ENCODE measurements at places on chromosomes 3 and 15.

DNA sequence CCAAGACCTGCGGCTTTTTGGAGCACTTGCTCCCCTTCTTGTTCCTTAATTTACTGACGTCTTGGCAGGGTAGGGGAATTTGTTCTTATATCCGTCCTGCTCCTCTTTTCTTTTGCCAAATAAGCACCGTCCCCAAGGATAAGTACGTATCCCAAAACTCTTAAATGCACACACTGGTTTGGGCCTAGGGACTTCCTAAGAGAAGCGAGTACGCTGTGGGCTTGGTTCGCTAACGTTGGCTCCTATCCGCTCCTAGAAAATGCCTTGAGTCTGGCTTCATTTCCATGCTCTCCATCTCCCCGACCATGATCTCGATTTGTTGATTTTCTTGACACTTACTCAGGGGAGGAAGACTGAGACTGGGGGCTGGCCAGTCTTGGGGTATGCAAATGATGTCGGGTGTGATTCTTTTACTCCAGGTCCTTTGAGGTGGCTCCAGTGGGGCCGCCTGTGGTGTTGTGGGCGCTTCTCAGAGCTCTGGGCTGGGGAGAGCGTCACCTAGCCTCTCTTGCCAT lies 1.3 kb downstream of the MYRIP start:
- DNase-seq = no peak

- DNase-seq = no peak
These were observed 4.4 kb downstream of the MTMR14 start for GRCh38 chr3:9653565-9654248.

DNA sequence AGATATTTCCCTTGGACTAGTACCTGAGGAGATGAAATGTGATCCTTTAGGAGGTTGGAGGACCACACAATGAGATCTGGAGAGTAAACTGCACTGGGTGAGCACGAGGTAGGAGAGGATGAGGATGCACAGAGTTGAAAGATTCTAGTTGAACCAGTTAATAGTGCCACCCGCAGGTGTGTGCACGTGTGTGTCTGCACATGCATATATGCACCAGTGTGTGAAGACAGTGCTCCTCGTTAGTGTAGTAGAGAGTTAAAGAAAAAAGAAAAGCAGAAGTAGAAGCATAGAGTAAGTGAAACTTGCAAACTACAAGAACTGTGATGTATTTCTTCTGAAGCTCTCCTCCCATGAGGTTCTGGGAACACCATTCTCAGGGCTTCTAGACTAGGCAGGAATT lies 8.4 kb downstream of the MED12L start:
- DNase-seq = no peak

DNA sequence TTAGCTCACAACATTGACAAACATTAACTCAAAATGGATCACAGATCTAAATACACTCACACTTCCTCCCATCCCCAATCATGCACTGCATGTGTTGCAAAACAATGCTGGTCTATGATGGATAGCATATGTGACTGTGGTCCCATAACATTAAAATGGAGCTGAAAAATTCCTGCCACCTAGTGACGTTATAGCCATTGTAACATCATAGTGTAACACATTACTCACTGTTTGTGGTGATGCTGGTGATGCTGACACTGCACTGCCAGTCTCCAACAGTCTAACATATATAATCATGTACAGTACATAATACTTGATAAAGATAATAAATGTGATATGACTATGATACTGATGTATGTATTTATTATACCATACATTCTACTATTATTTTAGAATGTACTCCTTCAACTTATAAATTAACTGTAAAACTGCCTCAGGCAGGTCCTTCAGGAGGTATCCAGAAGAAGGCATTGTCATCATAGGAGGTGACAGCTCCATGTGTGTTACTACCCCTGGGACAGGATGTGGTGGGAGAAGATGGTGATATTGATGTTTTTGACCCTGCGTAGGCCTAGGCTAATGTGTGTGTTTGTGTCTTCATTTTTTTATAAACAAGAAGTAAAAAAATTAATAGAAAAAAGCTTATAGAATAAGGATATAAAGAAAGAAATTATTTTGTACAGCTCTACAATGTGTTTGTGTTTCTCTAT lies 41.3 kb downstream of the TXNRD3 start:
- no peak for DNase-seq

DNA sequence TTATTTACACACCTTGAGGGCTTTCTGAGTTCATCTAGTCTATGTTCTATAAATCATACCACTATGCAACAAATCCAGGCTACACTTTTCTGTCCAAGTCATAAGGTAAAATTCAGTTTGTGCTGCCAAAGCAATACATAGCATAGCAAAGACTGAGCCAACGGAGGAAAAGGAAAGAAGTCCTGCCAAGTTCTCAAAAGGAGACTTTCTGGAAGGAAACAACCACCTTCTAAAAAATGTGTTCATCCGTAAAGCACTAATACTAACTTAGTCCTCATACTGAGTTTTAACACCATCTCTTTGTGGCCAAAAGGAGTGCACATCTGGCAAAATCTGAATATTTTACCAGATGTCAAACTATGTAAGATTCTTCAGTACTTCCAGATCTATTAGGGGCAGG lies 620.2 kb downstream of the RBMS3 start:
- no peak for DNase-seq

GRCh38 chr15:63495780-63496488 lies 8.5 kb upstream of the USP3 start:
- DNase-seq = no peak

GRCh38 chr3:78140274-78140673 lies 1100.4 kb downstream of the ROBO2 start:
- DNase-seq = no peak

GRCh38 chr3:79514069-79514468 lies 253.7 kb downstream of the ROBO1 start:
- DNase-seq = no peak

DNA sequence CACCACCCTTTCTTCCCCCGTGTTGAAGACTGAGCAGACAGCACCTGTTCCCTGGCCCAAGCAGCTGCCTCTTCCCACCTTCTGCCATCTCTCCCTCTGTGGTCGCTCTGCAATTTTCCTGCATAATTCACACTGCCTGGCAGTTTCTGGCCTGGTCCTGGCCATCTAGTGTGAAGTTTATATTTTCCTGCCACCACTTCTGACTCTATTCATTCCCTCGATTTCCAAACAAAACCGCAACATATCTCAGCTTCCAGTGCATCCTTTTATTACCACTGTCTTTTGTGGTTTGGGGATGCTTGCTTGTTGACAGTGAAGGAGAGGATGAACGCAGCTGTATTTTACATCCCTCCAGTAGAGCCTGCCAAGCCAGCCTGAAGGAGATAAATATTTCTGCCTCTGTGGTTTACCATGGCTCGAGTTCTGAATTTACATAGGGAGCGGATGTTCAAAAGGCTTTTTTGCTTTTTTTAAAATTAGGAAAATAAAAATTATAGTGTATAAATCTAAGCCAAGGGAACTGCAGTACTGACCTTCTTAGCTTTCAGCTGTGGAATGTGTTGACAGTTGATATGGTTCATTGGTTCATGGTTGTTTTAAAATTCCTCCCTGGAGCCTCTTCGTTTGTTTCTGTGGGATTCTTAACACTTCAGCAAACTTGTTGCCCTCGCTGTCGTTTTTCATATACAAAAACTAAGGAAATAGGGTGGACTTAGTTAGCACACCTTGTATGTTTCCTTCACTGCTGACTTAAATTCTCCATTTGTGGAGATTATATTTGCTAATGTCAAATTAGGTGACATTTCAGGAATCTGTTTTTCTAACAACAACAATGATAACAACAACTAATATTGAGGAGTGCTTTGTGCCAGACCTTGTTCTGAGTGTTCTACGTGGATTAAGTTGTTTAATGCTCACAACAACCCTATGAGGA lies 250.5 kb downstream of the ADAMTSL3 start:
- no peak for DNase-seq

DNA sequence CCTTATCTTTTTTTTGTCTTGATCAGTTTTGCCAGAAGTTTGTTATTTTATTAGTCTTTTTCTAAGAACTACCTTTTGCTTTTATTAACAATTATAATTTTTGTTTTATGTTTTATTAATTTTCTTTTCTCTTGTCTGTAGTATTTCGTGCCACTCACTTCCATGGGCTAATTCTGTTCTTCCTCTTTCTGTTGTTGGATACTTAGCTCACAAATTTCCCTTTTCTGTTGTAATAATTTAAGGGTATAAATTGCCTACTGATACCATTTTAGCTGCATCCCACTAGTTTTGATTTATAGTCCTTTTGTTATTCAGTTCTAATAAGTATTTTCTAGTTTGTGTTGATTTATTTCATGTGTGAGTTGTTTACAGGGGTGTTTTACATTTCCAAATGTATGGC lies 48.6 kb downstream of the SNRK start:
- no peak for DNase-seq

DNA sequence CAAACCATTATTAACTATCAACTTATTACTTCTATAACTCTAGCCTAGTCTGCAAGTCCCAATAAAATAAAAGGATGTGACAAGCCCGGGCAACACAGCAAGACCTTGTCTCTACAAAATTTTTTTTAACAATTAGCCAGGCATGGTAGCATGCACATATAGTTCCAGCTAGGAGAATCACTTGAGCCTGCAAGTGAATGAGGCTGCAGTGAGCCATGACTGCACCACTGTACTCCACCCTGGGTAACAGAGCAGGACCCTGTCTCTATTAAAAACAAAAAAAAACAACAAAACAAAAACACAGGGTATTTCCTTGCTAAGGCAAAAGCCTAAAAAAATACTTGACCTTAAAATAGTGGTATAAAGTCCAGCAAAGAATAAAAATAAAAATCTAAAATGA lies 31.4 kb downstream of the ANKRD28 start:
- DNase-seq = no peak

- no peak for DNase-seq
These were observed 23.5 kb upstream of the LRTM1 start for GRCh38 chr3:54951405-54951804.

DNA sequence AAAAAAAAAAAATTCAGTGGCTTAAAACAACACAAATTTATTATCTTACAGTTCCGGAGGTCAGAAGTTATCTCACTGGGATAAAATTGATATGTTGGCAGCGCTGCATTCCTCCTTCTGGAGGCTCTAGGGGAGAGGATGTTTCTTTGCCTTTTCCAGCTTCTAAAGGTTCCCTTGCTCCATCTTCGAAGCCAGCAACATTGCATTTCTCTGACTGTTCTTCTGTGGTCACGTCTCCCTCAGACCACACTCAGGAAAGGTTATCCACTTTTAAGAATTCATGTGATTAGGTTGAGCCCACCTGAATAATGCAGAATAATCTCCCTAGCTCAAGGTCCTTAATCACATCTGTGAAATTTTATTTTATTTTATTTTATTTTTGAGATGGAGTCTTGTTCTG lies 23.4 kb upstream of the ACAP2 start:
- DNase-seq = no peak

- no peak for DNase-seq
These were observed 68.9 kb upstream of the CSPG5 start for GRCh38 chr3:47647550-47647949.

- no peak for DNase-seq
These were observed 10.5 kb upstream of the SUSD5 start for GRCh38 chr3:33229066-33229465.

- DNase-seq = no peak
These were observed 85.9 kb downstream of the FEZF2 start for GRCh38 chr3:62287392-62287927.

DNA sequence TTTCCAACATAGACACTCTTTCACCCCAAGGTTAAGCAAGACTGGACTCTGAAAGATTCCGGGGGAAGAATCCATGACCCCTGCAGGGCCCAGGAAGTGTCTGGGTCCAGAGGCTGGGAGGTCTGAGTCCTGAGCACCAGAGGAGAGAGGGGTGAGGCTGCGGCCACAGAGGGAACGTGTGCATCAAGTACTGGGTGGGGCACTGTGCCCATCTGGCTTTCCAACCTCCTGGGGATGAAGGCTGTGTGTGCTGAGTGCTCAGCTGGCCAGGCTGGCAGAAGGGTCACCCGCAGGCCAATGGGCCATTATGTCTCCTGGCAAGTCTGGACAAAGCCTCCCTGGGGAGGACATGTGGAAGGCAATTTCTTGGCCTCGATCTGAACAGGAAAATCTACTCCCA lies 3.3 kb downstream of the CHRNA3 start:
- no peak for DNase-seq

Measured in activated CD8-positive, alpha-beta memory T cell treated with anti-CD3 and anti-CD28 coated beads for 1 hour (primary cell).